ENCODE measurements at places on chromosomes 3 and 15. TPM values are rescaled to one million over a fixed set of nuclear protein-coding genes. Genes with fewer than 3 reads are reported as not detected.

The C2CD4B gene
- total RNA-seq = not detected

The HGD gene
- 1.6 TPM for total RNA-seq

The GNAT1 gene
- total RNA-seq = not detected

The BTD gene
- 15.3 TPM for total RNA-seq

The CLCN2 gene
- total RNA-seq = 4.1 TPM

The HMG20A gene
- 29.9 TPM for total RNA-seq

The LRRIQ4 gene
- total RNA-seq = not detected

The CYP8B1 gene
- total RNA-seq = not detected

The EOMES gene
- total RNA-seq = not detected

The TMEM207 gene
- not detected for total RNA-seq

The LPP gene
- total RNA-seq = 75.0 TPM

The MRPS25 gene
- total RNA-seq = 21.0 TPM

The ECT2 gene
- 34.5 TPM for total RNA-seq
